Neural crest cell (in vitro differentiated cells): ENCODE measurements at places on chromosomes 7 and 10. TPM values are rescaled to one million over a fixed set of nuclear protein-coding genes. Genes with fewer than 3 reads are reported as not detected.

Gene ASB10
- not detected in 2 replicates for total RNA-seq

Gene ACTR3C
- total RNA-seq = 0.49 and 0.61 TPM in 2 replicates

Gene CCDC126
- 7.3 and 9.5 TPM in 2 replicates for total RNA-seq

DNA sequence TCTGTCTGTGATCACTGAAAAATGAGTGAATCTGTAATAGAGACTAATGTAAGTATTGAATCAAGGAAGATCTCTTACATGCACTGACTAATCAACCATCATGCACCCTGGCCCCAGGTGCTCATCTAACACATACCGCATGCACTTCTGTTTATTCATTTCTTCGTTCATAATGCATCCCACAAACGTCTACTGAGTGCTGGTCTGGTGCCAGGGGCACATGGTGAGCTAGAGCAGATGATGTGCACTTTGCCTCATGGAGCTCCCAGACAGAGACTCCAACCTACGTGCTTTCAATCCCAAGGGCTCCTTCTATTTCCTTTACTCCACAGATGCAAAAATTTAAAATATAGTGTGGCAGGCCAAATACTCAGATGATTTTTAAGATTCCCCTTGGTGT lies 10.7 kb downstream of the C10orf90 start:
- peaks cover 18% of the 10 kb centered on the region for H3K4me1 ChIP-seq
- no peaks in the 10 kb centered on the region for H3K27me3 ChIP-seq
- no peak overlapping the region for H3K4me3 ChIP-seq
- DNase-seq = no peak
- H3K36me3 ChIP-seq = no peaks in the 10 kb centered on the region

GRCh38 chr7:30971440-30971839 lies 7.7 kb downstream of the GHRHR start:
- DNase-seq = no peak
- no peak overlapping the region for H3K4me3 ChIP-seq
- peaks cover 9% of the 10 kb centered on the region for H3K4me1 ChIP-seq
- H3K27me3 ChIP-seq = peaks cover 19% of the 10 kb centered on the region
- H3K36me3 ChIP-seq = no peaks in the 10 kb centered on the region

GRCh38 chr7:49099587-49100326 lies 175.4 kb downstream of the CDC14C start:
- DNase-seq = no peak
- peaks cover 27% of the 10 kb centered on the region for H3K4me1 ChIP-seq
- H3K27me3 ChIP-seq = no peaks in the 10 kb centered on the region

- DNase-seq = no peak
- H3K4me3 ChIP-seq = no peak overlapping the region
- no peak overlapping the region for H3K27ac ChIP-seq
- H3K27me3 ChIP-seq = no peaks in the 10 kb centered on the region
- H3K36me3 ChIP-seq = peaks cover 6% of the 10 kb centered on the region
These were observed 53.7 kb upstream of the ZNF273 start for GRCh38 chr7:64849250-64849923.

DNA sequence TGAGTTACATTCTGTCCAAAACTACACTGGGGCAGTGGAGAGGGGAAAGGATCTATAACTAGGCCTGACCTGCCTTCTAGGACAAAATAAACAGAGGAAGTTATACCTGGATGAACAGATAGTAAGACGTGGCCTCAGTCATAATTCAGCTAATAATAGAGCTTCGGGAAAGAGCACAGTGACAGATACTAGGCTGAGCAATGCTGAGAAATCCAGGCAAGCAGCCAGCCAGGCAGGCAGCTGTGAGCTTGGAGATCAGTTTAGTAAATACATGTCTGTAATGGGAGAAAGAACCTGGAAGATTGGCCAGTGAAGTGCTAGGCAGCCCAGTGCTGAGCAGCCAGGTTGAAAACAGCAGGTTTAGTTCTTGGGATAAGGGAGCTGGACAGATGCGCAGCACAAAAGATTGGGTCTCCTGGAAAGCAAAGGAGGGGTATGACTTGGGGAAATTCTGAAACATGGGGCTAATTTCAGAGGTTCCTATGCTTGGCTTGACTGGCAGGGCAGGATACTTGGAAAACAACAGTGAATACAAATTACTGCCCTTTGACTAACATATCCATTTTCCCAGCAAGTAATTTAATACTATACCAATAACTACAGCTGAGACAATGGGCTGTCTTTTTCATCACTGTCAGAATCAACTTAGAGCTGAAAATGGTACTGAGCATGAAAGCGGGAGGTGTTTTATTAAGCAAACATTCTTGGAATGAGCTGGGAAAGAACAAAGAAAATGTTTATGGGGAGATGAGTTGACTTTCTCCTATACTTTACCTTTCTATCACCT lies 140.8 kb downstream of the DGKB start:
- no peak for DNase-seq
- H3K4me3 ChIP-seq = no peak overlapping the region
- no peaks in the 10 kb centered on the region for H3K27me3 ChIP-seq
- no peak overlapping the region for H3K27ac ChIP-seq
- H3K4me1 ChIP-seq = no peaks in the 10 kb centered on the region
- H3K36me3 ChIP-seq = no peaks in the 10 kb centered on the region

DNA sequence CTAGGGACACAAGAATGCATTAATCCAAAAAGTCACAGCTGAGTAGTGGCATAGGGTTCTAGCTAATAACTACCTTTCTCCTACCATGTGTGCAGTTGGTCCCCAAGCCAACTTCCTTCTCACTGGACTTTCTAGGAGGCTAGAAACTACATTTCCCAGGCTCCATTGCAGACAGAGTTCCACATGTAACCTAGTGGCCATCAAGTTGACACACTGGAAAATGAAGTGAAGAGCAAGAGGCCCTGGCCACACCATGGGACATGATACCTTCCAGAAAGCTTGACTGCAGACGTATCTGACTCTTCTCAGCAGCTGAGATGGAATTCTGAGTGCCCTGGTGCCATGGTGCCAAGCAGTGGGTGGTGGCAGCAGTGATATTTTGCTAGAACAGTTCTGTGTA lies 49.8 kb upstream of the TMEM273 start:
- no peaks in the 10 kb centered on the region for H3K36me3 ChIP-seq
- DNase-seq = no peak
- peaks cover 1% of the 10 kb centered on the region for H3K4me1 ChIP-seq

DNA sequence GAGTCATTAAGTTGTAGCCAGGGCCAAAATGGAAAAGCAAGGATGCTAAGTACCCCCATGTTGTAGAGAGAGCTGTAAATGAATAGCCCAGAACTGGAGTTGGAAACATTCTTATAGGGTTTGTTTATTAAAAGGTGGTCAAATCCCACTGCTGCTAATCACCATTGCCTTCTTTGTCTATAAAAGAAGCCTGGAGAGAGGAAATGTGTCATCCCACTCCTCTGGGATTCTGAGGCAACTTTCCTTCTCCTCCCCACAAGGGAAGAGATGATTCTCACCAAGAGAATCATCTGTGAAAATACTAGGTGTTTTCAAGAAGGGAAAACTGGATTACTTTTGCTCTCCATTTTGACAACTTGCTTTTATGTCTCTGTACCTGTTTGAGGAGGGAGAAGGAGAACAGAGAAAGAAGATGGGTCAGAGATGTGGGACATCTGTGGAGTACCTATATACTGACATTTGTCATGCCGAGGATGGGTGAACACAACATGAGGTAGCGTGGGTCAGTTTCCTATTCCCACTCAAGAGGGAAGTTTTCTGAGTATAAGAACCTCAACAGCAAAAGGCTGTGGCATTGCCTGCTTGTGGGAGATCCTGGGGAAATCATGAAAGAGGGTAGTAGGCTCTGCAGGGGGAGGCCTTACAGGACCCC lies 262.2 kb downstream of the KIF20B start:
- no peak overlapping the region for H3K4me3 ChIP-seq
- H3K27ac ChIP-seq = no peak overlapping the region
- no peak for DNase-seq

DNA sequence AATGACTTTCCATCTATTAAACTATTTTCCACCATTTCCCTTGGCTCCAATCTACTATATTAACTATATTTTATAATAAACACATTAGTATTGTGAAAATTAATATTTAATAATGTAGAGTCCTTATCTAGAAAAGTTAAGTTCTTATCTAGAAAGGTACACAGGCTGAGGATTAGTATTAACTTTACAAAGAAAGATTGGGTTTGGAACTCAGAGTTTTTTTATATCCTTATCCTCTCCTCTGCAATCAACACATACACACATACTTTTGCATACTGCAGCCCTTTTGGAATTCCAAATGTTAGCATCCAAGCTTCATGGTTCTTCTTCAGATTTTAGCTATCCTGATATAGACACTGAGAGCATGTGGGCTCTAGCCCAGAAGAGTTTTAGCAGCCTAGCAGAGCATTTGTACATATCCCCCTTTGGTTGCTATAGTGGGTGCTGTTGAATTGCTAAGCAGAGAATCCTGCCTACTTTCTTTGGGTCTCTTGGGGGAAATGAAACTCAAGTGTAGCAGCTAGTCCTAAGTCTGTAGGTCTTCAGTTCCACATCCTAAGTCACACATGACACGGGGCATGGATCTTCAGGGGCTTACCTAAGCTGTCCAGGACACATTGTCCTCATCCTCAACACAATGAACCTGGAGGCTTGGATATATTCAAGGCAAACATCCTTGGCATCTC lies 874.6 kb downstream of the LRMDA start:
- H3K27ac ChIP-seq = no peak overlapping the region
- no peaks in the 10 kb centered on the region for H3K27me3 ChIP-seq
- H3K4me1 ChIP-seq = peaks cover 58% of the 10 kb centered on the region
- DNase-seq = no peak
